GF-D8 (cell line): ENCODE measurements at places on chromosomes 16 and 17.

GRCh38 chr17:74563358-74563757, 4.0 kb downstream of the CD300H start:
- DNase-seq: no peak

DNA sequence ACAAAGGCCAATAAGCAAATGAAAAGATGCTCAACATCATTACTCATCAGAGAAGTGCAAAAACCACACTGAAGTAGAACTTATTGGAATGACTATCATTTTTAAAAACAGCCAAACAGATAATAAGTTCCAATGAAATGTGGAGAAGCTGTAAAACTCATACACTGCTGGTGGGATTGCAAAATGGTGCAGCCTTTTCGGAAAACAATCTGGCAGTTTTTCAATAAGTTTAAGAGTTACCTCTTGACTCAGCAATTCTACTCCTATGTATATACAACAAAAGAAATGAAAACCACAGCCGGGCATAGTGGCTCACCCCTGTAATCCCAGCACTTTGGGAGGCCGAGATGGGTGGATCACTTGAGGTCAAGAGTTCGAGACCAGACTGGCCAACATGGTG, 49.3 kb downstream of the AKAP10 start:
- DNase-seq: no peak

- DNase-seq: no peak
Observed at GRCh38 chr16:392450-393030, 4.5 kb upstream of the NME4 start.

GRCh38 chr17:76940738-76941350, 72.6 kb downstream of the MGAT5B start:
- no peak for DNase-seq

- no peak for DNase-seq
Observed at GRCh38 chr16:22316411-22316811, 19.2 kb downstream of the POLR3E start.

DNA sequence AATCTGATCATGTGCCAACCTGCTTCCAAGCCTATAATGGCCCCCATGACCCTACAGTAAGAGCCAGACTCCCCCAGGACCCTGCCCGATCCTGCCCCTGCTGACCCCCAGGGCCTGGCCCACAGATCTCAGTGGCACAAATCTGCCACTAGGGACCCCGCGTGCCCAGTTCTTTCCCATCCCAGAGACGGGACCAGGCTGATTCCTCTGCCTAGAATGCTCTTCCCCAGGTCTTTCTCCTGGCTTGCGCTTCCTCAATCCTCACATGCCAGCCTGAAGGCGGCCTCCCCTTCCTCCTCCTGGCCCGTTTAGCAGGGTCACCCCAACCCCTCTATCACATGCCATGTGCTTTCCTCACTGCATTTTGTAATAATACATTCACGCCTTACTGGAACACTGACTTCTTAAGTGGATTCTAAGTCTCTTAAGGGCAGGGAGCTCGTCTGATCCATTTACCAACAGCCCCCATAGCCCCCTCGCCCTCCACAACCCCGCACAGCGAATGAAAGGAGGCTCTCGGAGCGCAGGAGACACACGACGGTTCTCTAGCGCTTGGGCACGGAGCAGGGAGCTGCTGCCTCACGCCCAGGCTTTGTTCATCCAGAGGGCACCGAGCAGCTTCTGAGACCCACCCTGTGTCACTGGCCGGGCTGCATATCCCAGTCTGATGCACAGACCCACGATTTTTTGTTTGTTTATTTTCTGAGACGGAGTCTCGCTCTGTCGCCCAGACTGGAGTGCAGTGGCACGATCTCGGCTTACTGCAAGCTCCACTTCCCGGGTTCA, 1.2 kb downstream of the TRIM65 start:
- DNase-seq: peak; percentile 9

- no peak for DNase-seq
Observed at GRCh38 chr16:72198771-72199201, 26.8 kb upstream of the PMFBP1 start.

DNA sequence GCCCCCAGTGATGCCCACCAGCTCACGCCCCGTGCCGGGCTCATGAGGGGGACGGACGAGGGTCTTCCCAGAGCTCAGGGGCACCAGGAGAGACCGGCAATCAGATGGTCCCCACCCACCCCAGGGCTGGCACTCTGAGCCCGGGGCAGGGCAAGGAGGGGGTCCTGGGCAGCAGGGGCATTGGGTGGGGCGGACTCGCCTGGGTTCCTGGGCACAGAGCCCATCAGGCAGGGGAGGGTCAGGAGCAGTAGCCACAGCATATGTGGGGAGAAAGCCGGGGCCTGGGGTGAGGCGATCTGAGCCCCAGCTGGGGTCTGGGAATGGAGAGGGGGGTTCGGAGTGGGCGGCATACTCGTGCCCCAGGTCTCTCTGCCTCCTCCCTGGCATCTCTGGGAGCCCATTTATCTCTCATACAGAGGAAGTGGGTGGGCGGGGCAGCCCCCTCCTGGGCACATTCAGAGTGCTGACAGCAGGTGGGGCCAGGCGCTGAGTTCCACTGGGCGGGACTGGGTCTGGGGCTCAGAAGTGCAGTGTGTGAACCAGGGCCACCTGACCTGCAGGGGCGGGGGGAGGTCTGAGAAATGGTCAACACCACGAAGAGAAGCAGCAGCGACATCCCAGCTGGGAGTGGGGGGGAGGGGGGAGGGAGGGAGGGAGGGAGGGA, 20.5 kb upstream of the UBE2I start:
- DNase-seq: no peak

- DNase-seq: no peak
Observed at GRCh38 chr16:15396948-15397594, 1.5 kb downstream of the MPV17L start.

GRCh38 chr17:40402668-40403067, 15.0 kb downstream of the TOP2A start:
- no peak for DNase-seq

DNA sequence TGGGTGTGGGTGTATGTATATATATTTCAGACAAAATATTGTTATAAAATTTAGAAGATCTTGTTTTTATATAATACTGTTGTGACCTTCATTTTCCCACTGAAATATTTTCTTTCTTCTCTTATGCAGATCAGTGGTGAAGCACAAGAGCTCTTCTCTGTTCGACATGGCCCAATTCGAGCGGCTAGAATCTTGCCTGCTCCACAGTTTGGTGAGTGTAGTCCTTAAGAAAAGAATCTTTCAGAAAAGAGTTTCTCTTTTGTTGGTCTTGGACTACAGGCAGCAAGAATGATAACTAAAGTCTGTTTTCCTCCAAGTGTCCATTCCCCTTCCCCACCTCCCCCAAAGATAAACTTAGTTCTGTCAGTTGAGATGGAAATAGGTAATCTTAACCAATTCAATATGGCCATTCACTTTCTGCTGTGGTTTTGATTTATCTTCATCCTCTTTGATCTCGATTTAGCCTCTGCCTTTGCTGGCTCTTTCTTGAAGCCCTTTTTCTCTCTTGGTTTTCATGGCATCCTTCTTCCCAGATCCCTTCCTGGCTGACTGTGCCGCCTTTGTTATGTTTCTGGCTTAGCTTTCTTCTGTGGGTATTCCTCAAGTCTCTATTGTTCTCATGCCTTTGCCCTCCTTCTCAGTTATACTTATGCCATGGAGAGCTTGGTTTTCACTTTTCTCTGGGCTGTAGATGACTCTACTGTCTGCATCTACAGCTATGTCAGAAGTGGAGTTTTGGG, 69.6 kb downstream of the BCAS3 start:
- no peak for DNase-seq

DNA sequence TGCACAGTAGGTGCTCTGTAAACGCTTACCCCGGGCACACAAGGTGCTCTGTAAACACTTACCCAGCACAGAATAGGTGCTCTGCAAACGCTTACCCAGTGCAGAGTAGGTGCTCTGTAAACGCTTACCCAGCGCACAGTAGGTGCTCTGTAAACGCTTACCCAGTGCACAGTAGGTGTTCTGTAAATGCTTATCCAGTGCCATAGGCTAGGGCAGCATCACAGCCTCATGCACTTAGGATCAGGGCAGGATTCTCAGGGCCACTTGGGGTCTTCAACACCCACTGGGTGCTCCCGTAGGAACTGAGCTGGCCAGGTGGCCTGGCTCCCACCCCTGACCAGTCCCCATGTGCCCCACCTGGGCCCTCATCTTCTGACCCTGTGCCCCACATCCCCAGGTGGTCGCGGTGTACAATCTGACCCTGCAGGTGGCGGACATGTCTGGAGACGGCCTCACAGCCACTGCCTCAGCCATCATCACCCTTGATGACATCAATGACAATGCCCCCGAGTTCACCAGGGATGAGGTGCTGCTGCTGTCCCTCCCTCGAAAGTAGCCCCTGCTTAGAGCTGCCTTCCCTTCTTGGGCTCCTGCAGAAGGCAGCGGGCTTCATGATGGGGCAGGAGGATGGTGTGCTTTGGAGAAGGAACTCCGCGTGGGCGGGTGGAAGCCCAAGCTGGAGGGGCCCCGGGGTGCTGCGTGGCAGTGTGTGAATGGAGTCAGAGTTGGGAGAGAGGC, 13.1 kb downstream of the SLC22A31 start:
- no peak for DNase-seq

- no peak for DNase-seq
Observed at GRCh38 chr17:4908301-4908700, 5.4 kb upstream of the CHRNE start.

GRCh38 chr16:75080205-75081029, 36.2 kb downstream of the LDHD start:
- DNase-seq: no peak

- DNase-seq: no peak
Observed at GRCh38 chr17:56142781-56143180, 10.5 kb upstream of the ANKFN1 start.

GRCh38 chr16:66400503-66401380, 26.4 kb upstream of the BEAN1 start:
- DNase-seq: no peak

GRCh38 chr16:50290856-50291255, 24.5 kb downstream of the ADCY7 start:
- no peak for DNase-seq

GRCh38 chr17:56679115-56679776, 85.7 kb downstream of the NOG start:
- no peak for DNase-seq

GRCh38 chr16:212999-213398, 16.2 kb downstream of the LUC7L start:
- no peak for DNase-seq

DNA sequence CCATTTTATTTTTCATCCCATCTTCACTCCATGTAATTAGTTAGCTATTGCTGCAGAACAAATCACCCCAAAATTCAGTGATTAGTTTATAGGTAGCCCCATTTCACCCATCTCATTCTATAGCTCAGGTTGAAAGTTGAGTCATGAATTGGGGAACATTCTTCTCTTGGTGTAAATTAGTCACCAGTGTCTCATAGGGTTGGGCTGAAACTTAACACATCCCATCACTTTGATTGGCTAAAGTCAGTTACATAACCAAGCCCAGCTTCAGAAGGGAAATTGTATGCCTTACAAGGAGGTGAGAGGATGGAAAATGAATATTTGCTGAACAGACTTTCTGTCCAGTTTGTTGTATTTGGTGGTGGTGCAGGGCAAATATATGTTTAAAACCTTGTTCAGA, 477.5 kb downstream of the WWOX start:
- DNase-seq: no peak

DNA sequence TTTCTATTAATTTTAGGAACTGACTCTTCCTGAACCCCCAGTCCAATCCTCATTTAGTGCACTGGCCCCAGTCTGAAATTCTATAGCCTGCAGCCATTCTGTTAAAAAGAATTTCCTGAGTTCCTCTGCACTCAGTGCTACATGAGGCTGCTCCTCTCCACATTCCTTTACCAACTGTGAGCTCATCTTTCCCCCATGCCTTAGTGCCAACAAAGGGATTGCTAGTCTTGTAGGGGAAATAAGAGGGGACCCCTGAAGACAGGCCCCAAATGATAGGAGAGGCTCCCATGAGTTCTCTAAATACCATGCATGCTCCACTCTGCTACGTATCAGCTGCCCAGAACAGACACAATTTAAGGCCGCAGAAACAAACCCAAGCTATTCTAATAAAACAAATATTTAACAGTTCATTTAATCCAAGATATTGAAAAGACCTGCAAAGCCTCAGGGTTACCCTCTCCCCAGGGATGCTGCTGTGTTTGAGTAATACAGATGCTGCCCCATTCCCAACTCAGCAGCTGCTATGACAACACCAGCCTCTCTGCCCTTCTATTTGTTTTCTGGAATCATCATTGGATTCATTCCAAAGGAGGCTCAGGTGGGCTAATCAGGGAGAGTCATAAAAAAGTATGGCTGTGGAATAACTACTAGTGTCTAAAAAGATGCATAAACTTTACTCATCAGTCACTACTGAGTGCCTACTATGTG, 228.5 kb downstream of the TOX3 start:
- no peak for DNase-seq

- DNase-seq: no peak
Observed at GRCh38 chr16:57098188-57098841, 5.9 kb downstream of the CPNE2 start.

GRCh38 chr17:14559264-14560119, 258.6 kb downstream of the HS3ST3B1 start:
- DNase-seq: peak; percentile 2

- no peak for DNase-seq
Observed at GRCh38 chr16:79062821-79063220, 537.7 kb downstream of the MAF start.

GRCh38 chr17:40348562-40349476, 15.7 kb downstream of the GJD3 start:
- DNase-seq: no peak

DNA sequence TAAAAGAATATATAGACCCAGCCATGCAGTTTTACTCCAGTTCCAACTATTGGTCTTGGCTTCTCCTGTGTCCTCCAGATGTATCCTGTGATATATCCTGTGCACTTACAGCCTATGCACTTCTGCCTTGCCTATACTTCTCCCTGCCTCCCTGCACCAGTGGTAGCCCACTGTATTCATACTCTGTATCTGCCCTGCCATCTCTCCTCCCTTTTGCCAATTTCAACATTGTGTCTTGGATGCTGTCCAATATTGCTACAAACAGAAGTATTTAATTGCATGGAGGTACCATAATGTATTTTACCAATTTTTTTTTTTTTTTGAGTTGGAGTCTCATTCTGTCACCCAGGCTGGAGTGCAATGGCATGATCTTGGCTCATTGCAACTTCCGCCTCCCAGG, 242.7 kb downstream of the HAPSTR1 start:
- DNase-seq: no peak

GRCh38 chr16:21645261-21645721, 7.1 kb downstream of the IGSF6 start:
- DNase-seq: no peak

- DNase-seq: no peak
Observed at GRCh38 chr17:31754239-31754945, 104.7 kb downstream of the COPRS start.

DNA sequence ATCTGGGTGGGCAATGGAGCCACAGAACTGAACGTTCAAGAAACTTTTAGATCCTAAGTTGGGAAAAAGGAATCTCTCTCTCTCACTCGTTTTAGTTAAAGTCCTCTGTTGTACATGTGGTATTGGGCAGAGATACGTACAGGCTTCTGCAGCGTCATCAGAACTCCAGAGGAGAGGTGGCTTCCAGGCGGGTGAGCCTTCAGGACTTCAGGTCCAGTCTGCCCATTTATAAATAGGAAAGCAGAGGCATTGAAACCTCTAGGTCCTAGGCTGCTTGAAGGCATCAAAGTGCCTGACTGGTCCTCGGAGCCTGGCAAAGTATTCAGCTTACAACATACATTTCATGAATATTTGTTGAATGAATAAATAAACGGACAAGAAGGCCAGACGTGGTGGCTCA, 8.1 kb upstream of the TNFRSF13B start:
- DNase-seq: no peak

GRCh38 chr16:50193594-50193993, 40.5 kb downstream of the TENT4B start:
- DNase-seq: no peak
